ENCODE measurements at places on chromosomes 16 and 17.
A peak's percentile ranks its signal among the peaks of the same experiment; 100 is the strongest.

GRCh38 chr17:75856062-75856756 is 1.1 kb upstream of the WBP2 start:
- no peak for DNase-seq

DNA sequence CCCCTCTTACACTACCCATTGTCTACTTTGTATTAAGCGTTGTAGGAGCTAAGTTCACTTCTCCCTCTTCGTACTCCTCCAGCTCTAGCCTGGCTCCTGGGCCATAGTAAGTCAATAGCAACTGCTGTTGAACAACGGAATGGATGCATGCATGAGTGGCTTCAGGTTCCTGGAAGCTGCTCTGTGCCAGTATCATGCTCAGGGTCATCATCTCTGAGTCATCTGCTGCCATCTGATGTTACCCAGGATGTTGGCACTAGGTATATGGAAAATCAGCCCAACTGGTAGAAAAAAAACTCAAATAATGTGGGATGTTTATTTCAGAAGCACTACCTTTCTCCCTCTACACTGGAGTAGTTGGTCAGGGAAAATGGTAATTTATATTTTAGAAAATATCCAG is 536.8 kb downstream of the NPIPA7 start:
- no peak for DNase-seq

DNA sequence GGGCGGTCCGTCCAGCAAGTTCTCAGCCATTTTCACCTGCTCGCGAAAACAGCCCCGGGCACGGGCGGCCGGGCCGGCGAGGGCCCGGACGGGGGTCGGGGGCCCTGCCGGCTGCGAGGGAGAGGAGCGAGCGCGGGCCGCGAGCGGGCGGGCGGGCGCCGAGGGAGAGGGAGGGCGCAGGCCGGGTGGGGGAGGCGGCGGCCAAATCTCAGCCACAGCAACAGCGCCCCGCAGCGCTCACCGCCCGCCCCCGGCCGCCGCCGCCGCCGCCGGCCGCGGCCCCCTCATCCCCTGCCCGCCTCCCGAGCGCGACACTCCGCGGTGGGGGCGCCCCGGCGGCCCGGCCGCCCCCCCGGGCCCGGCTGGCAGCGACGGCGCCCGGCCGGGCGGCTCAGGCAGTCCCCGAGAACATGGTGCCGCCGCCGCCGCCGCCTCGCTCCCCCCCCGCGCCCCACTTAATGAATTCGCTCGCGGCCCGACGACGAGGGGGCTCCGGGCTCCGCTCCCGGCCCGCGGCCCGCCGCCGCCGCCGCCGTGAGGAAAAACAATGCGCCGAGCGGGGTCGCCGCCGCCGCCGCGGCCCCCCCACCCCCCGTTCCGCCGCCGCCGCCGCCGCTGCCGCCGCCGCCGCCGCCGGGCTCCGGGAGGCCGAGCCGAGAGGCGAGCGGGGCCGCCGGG is 487 bp downstream of the CREBBP start:
- DNase-seq = no peak

- no peak for DNase-seq
These were observed 6.6 kb downstream of the PNMT start for GRCh38 chr17:39674702-39675389.

- peak; percentile 2 for DNase-seq
These were observed 65.8 kb upstream of the ENDOV start for GRCh38 chr17:80349151-80349651.

DNA sequence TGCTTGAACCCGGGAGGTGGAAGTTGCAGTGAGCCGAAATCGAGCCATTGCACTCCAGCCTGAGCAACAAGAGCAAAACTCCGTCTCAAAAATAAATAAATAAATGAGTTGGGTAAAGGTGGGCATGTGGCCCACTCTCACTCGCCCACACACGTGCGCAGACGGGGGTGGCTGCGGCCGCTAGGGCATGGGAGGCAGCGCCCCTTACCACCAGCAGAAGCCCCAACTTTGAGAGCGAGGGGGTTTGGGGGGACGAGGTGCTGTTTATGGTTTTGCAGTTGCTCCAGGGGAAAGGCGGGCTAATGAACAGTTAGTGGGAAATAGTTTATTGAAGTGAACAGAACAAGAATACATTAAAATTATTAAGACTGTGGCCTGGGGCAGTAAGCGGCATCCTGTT is 14.9 kb upstream of the RBFOX3 start:
- DNase-seq = no peak

DNA sequence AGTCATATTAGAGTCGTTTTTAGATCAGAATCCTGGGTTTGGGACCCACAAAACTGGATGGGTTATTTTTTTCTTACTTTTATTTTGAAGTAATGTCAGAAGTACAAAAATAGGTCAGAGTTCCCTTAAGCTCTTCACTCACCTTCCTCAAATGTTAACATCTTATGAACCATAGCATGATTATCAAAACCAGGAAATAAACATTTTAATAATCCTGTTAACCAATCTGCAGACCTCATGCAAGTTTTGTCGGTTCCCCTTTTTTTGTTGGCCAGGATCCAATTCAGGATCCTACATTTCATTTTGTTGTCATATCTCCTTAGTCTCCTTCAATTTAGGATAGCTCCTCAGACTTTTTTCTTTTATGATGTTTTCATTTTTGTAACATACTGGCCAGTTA is 162.0 kb downstream of the CHD9 start:
- no peak for DNase-seq

GRCh38 chr17:7882068-7882467 is 6.5 kb upstream of the CHD3 start:
- no peak for DNase-seq

GRCh38 chr17:44903012-44903685 is 3.9 kb upstream of the EFTUD2 start:
- DNase-seq = no peak

DNA sequence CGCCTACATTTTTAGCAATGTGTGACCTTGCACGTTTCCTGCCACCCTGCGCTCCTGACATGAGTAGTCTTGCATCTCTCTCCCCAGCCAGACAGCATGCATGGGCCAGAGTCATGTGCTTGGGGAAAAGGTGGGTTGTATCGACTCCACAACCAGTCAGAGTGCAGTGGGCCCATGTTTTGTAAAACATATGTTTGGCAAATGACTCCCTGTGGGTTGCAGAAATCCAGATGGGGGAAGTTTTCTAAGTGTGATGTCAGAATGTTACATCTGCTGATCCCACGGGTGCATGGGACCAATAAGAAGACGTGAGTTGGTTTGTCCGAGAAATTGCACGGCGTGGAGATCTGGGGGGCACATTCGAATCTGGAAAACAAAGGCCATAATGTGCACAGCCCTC is 147.1 kb downstream of the FOXL1 start:
- DNase-seq = no peak

GRCh38 chr16:70715860-70716357 is 30.1 kb upstream of the MTSS2 start:
- no peak for DNase-seq

DNA sequence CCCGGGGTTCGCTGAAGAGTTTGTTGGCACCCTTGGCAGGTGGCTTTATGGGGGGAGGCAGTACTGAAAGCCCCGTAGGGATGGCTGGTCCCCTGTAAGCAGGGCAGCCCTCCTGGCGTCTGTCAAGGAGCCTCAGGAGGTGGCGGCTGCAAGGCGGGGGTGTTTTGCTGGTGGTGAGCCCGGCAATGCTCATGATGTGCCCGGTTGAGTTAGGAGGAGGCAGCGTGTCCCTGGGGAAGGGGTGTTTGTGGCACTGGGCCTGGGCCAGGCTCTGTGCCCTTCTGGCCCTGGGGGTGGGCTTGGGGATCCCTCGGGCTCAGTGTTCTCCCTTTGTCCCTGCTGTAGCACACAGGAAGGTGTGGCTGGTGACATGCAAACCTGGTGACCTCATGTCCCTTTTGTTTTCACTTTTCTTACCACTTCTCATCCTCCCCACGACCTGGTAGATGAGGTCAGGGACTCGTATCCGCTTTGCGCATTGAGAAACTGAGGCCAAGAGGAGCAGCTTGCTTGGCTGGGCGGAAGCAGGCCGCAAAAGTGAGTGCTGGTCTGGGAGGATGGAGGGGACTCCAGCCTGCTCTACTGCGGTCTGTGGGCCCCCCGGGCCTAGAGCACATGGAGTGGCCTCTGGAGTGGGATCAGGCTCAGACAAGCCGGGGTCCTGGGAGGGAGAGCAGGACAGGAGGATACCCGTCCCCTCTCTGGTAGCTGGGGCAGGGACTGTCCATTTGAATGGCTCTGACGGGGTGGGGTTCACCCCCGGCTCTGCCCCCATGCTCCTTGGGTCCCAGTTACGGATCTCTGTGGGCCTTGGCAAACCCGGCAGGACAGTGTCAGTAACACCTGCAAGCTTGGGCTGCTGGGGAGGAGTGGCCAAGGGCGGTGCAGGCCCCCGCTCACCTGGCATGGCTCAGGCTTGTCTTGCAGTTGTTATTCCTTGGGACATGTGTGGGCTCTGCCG is 2.2 kb downstream of the SNN start:
- DNase-seq = no peak

DNA sequence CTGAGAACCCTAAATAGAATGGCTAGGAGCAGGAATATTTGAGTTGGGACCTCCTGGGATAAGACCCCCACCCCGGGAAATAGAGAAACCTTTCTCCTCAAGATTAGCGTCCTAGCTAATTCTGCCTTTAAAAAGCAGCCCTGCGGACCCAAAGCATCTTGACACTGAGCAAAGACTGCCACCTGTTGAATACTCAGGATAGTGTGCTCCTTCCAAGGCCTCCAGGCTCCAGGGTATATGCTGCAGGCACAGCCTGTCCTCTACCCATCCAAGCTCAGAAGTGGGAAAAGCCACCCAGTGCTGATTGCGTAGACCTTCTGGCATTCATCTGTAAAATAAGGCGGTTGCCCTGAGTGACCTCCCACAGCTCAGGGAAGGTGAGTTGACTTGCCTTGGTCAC is 456.2 kb upstream of the DYNLRB2 start:
- DNase-seq = peak; percentile 67

GRCh38 chr16:12410837-12411490 is 392.7 kb downstream of the CPPED1 start:
- no peak for DNase-seq

DNA sequence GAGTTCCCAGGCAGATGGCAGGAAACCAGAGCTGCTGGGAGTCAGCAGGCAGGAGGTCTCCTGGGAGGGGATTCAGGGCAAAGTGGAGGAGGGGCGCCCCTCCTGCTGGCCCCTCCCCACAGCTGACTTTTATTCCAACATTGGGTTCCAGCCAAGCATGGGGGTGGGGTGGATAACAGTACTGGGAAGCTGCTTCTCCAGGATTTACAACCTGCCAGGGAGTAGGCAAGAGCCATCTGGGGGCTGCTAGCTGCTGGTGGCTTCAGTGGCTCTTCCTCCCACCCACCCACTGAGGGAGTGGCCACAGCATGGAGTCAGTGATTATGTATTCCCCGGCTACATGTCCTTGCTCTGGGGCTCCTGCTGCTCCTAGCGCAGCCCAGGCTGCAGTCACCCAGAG is 36.8 kb downstream of the TMEM132E start:
- no peak for DNase-seq

DNA sequence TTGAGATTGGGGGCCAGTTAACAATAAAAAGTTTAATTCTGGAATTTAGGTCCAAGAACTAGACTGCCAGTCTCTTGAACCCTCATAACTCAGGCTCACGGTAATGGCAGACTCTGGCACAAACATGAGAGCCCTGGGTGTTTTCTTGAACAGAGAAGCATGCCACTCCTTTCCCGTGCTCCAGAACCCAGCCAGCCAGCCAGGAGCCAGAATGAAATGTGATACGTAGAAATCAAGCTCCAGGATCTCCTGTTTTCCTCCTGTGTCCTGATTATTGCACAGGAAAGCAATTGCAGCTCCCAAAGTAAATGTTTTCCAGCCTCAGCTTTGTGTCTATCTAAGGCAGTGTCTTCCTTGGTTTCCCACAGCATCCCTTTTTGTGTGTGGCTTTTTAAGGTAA is 46.2 kb upstream of the NOL11 start:
- no peak for DNase-seq

DNA sequence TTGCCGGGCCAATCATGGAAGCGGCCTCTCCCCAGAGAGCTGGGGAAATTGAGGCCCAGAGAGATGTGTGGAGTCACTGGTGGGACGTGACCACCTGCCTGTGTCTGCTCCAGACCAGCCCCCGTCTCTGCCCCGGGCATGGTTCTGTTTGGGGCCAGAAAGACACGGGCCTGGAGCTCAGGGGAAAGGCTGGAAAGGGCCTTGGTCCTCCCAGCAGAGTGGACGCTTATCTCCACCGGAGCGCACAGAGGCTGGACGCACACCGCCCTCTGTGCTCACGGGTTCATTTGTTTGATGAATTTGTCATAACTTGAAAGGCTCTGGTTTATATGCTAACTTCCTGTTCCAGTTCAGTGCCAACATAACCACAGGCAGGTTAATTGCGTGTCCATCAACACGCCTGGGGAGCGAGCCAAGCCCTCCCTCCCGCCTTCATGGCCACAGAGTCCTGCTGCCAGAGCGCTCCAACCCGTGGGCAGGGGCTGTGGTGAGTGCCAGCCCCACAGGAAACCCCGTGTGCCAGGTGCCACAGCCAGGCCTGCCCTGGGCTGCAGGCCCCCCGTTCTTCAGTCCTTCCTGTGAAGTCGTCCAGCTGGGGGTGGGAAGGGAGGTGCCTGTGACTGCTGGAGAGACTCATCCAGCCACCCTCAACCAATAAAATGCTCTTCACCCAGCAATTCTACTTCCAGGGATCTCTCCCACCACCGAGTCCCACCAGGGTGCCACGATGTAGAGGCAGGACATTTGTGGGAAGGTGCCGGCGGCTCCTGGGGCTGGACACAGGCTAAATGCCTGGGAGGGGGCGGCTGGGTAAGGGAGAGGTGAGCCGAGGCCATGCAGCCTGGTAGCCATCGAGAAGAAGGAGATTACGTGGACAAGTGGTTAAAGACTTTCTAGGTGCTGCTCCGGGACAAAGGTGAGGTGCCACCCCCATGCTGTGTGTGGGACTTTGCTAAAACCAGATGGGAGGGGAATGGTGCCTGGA is 29.4 kb upstream of the BAHCC1 start:
- peak; percentile 80 for DNase-seq

DNA sequence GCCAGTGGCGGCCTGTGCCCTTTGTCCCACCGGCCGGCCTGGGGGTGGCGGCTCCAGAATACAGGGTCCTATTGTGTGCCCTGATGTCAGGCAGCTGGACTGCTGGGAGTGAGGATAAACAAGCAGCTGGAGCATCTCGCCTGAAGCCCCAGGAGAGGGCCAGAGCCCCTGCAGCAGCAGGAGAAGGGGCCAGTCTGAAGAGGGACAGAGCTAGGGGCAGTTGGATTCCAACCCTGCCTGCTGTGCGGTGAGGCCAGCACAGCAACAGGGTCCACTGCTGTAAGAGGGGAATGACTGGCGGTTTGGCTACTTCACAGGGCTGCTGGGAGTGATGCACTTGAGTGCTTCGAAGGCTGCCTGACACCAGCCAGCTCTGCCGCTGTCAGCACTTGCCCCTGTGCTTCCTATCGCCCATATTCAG is 25.0 kb downstream of the RAB11FIP4 start:
- DNase-seq = no peak

Data from foreskin keratinocyte (primary cell).